ENCODE measurements at places on chromosomes 2 and 18. TPM values are rescaled to one million over a fixed set of nuclear protein-coding genes. Genes with fewer than 3 reads are reported as not detected.

- no peaks in the 10 kb centered on the region for H3K4me1 ChIP-seq
- DNase-seq: peak; percentile 0
- H3K36me3 ChIP-seq: no peaks in the 10 kb centered on the region
These were observed 72.9 kb upstream of the SNTG2 start for GRCh38 chr2:877747-878146.

DNA sequence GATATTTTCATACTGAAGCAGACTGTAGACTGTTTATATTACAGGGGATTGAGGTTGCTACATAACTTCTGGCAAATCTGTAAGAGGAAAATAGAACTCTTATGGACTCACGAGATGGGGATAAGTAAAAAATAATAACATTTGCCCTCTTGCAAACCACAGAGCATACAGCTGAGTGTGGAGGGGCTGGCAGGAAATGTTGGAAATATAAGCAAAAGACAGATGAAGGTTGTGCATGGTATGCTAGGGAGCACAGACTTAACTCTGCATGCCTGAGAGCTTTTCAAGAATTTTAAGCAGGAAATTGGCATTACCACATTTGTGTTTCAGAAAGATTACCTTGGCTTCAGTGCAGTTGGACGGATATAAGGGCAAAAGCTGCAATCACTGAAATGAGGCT, 411.1 kb downstream of the RAD51AP2 start:
- no peaks in the 10 kb centered on the region for H3K27me3 ChIP-seq
- no peak overlapping the region for H3K27ac ChIP-seq
- H3K4me1 ChIP-seq: no peaks in the 10 kb centered on the region
- H3K36me3 ChIP-seq: no peaks in the 10 kb centered on the region

GRCh38 chr2:47402555-47402804, 476 bp upstream of the MSH2 start:
- peak overlapping the region; percentile 82 for H3K27ac ChIP-seq
- no peak for DNase-seq
- peaks cover 35% of the 10 kb centered on the region for H3K4me1 ChIP-seq
- H3K4me3 ChIP-seq: peak overlapping the region; percentile 94
- peaks cover 31% of the 10 kb centered on the region for H3K36me3 ChIP-seq

GRCh38 chr2:16742026-16742425, 76.4 kb upstream of the CYRIA start:
- H3K36me3 ChIP-seq: no peaks in the 10 kb centered on the region
- no peak for DNase-seq
- no peak overlapping the region for H3K27ac ChIP-seq

DCDC2C gene
- total RNA-seq: not detected

Data from activated CD4-positive, alpha-beta memory T cell treated with anti-CD3 and anti-CD28 coated beads, Interleukin-2, amount 10 ng/mL, durations not matched to agents 7 days and 5 days (primary cell).